ENCODE measurements at places on chromosomes 4 and X.

GRCh38 chr4:94226763-94227162, 19.1 kb downstream of the SMARCAD1 start:
- DNase-seq: no peak

DNA sequence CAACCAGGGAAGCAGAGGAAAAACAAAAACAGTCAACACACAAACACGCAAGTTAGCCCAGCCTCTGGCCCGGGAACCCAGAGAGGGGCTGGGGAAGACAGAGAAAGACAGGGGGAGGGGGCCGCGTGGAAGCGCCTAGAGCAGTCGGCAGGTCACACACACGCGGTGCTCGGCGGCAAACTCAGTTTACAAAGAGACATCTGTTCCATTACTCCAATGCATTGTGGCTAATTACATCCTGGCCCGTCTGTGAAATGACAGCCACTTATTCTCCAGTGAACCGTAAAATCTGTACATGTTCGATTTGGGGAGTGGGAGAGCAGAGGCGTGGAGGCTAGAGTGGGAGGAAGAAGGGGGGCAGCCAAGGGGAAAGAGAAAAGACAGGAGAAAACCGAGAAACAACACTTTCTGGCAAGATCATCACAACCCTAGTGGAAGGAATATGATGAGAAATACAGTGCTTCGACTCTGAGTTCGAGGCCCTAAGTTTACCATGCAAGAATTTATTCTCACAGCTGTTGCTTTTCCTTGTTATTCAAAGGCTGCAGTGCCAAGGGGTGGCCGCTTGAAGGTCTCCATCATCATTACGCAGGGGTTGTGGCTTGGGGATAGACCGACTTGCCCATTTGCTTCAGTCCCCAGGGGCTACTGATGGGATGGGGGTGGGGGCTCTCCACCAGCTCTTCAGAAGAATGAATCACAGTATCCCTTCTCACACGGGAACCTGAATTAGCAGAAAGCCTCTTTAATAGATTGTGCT, 167.7 kb downstream of the MGST2 start:
- DNase-seq: no peak

GRCh38 chr4:112381996-112382692, 85.0 kb downstream of the ALPK1 start:
- no peak for DNase-seq

GRCh38 chr4:138192113-138192512, 50.0 kb downstream of the SLC7A11 start:
- DNase-seq: no peak

- DNase-seq: no peak
Measured at GRCh38 chr4:13539619-13540445, 4.5 kb downstream of the NKX3-2 start.

GRCh38 chr4:147737623-147738022, 5.7 kb downstream of the ARHGAP10 start:
- no peak for DNase-seq

- no peak for DNase-seq
Measured at GRCh38 chr4:3393171-3393570, 48.6 kb upstream of the HGFAC start.

GRCh38 chrX:79080141-79080540, 64.3 kb upstream of the GPR174 start:
- no peak for DNase-seq

GRCh38 chr4:36241771-36242170, 2.5 kb downstream of the ARAP2 start:
- no peak for DNase-seq

- no peak for DNase-seq
Measured at GRCh38 chr4:154779362-154779947, 1.6 kb upstream of the RBM46 start.

All from stimulated activated CD4-positive, alpha-beta T cell treated with anti-CD3 and anti-CD28 coated beads, Interleukin-4, amount 100 ng/mL, for 4 hours (primary cell).